NCI-H2029 treated with DMSO at 0.1 percent for 48 hours (cell line): ENCODE measurements at places on chromosomes 2 and 18.
A peak's percentile ranks its signal among the peaks of the same experiment; 100 is the strongest.

DNA sequence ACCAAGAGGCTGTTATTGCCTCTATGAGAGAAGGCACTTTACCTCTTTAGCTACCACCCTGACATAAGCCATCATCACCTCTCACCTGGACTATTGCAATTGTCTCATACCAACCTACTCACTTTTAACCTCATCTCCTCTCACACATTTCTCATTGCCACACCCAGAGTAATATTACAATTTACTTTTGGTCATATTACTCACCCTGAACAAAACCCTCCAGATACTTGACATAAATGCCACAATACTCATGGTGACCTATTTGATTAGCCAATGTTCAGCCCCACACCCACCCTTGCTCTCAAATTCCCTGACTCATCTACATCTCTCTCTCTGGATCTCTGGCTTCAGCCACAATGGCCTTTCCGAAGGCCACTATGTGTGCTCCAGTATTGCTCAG, 90.9 kb upstream of the CDH7 start:
- no peak for DNase-seq

DNA sequence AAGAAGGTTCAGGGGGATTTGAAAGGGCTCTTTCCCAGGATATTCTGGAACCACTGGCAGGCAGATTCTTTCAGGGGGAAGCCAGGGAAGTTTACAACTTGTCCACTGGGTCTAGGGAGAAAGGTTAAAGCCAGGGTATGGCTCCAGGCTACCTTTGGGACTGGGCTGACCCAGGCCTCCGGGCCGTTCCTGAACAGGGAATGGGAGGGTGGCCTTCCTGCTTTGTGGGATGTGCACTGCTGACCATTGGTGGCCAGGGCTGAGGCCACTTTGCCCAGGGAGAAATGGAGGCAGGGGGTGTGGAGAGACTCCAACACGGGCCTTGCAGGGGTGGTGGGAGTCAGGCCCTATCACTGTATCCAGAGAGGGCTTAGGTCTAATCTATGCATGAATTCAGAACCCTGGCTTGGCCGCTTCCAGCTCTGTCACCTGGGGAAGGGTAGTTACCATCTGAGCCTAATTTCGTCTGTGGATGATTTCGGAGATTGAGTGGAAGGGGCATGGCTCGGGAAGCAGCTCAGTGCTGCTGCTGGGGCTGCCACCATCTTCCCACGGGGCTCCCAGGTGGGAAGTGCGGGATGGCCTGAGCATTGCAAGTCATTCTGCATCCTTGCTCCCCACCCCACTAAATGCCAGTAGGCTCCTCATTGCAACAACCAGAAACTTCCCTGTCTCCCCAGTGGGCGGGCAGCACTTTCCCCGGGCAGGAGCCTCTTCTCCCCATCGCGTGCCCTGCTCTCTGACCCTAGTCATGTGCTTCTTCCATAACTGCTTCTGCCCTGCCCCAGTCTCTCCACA, 57.1 kb upstream of the OTOF start:
- DNase-seq: no peak

- DNase-seq: no peak
These were observed 943.3 kb upstream of the FANCL start for GRCh38 chr2:59184276-59185020.

DNA sequence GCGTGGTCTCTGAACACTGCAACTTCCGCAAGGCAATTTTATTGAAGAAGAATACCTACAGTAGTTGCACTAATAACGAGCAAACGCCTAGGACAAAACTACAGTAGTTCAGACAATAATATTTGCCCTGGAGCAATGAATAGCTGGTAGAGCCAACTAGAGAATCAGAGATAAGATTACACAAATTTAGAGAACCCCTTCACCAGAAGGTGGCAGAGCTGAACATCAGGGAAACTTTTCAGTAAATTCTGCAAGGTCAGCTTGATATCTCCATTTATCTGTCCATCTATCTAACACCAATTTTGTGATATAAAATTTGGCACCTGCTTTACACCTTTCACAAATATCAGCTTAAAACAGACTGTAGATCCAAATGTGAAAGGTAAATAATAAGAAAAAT, 43.8 kb downstream of the CDH19 start:
- no peak for DNase-seq

DNA sequence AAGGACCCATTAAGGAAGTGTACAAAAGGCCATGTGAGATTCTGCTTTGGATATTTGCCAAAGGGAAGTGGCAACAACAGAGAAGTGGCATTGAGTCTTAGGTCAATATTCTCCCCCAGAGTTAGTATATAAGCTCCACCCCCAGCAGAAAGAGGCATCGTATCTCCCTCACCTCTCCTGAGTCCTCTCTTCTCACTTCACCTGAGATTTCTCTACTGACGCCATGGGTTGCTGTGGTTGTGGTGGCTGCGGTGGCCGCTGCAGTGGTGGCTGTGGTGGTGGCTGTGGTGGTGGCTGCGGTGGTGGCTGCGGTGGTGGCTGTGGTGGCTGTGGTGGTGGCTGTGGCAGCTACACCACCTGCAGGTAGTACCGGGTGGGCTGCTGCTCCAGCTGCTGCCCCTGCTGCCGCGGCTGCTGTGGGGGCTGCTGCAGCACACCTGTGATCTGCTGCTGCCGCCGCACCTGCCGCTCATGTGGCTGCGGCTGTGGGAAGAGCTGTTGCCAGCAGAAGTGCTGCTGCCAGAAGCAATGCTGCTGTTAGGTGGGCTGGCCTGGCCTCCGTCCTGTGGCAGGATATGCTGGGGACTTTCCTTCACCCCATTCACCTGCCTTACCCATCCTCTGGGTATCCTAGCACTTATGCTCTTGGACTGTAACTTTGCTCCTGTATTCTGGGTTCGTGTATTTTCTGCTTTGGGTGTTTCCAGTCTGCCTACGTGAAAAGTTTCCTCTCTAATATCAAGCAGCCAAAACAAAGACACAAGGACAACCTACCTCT, 5.9 kb downstream of the SCYGR3 start:
- peak; percentile 79 for DNase-seq

GRCh38 chr2:25524507-25524906, 148.9 kb downstream of the DTNB start:
- no peak for DNase-seq

- DNase-seq: no peak
These were observed 12.3 kb downstream of the GYPC start for GRCh38 chr2:126668254-126668653.

GRCh38 chr2:3443083-3443482, 63.6 kb downstream of the TRAPPC12 start:
- DNase-seq: no peak

DNA sequence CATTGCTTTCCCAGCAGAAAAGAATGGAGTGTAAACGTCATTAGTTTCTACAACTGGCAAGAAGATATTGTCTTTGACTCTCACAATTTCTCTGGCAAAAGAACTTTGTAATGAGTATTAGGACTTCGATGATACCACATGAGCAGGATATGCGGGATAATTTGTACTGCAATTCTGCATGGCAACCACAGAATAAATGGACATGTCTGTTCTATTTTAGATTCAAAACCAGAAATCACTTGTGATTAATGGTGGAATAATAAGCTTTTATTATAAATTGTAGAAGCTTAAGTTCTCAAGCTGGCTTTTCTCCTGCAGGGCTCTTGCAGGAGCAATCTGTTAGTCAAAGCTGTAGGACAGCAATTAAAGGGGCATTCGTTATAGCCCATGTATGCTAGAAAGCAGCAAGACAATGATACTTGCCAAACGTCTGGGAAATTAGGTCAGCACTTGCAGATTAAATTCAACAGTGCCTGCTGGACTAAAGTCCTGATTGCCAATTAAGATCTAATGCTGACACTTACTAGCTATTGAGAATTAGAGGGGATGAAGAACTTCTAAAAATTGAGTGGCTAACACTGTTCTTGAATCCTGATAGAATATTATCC, 177.9 kb downstream of the PTH2R start:
- DNase-seq: no peak

DNA sequence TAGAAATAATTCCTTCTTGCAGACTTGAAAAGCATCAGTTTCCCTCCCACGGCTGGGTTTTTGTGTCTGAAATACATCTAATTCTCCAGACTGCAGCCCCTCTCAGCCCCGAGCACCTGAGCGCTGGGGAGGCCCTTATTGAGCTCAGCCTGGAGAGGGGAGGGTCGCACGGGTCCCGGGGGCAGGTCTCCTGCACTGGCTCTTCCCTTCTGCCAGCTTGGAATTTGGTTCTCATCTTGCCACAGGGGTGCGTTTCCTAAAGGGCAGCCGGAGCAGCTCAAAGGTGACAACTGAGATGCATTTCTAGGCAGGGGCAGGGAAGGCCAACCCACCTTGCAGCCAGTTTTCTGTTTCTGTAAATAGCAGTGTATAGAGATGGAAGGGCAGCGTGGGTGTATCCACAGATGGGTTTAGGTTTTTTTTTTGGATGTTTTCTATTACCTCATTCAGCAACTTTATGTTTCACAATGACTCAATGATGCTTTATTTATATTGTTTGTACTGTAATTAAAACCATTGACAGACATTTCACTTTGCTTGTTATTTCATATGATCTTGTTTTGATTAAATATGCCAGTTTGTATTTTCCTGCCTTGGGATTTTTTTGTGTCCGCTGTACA, 37.0 kb downstream of the GBX2 start:
- no peak for DNase-seq

DNA sequence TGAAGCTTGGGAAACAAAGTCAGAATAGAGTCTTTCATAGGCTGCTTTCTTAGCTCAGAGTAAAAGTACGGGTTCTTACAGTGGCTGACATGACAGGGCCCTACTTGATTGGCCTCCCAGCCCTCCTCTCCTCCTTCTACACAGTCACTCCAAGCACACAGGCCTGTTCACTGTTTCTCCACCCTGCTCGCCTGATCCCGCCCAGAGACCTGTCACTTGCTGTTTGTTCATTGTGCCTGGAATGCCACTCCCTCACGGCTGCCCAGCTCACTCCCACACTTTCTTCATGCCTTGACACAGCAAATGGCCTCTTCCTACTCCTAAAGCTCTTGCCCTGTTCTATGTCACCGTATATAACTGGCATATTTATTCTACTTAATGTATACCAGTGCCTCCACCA, 104.8 kb downstream of the MAP4K4 start:
- no peak for DNase-seq

- no peak for DNase-seq
These were observed 37.5 kb downstream of the PAX8 start for GRCh38 chr2:113240915-113241911.

- DNase-seq: no peak
These were observed 592 bp downstream of the ME2 start for GRCh38 chr18:50879302-50880118.
